Activated CD8-positive, alpha-beta T cell treated with anti-CD3 and anti-CD28 coated beads, Interleukin-2, amount 10 ng/mL, durations not matched to agents 7 days and 5 days (primary cell): ENCODE measurements at places on chromosomes 7 and 10. TPM values are rescaled to one million over a fixed set of nuclear protein-coding genes. Genes with fewer than 3 reads are reported as not detected.

- no peak for DNase-seq
Measured at GRCh38 chr7:66323114-66323796, 118.1 kb downstream of the TPST1 start.

GRCh38 chr10:96493871-96494525 lies 19.7 kb downstream of the TLL2 start:
- DNase-seq, result no peak

- no peak for DNase-seq
Measured at GRCh38 chr7:92634924-92635519, 44.8 kb upstream of the FAM133B start.

- peak; percentile 30 for DNase-seq
Measured at GRCh38 chr10:115092555-115093285, 445 bp upstream of the ATRNL1 start.

DNA sequence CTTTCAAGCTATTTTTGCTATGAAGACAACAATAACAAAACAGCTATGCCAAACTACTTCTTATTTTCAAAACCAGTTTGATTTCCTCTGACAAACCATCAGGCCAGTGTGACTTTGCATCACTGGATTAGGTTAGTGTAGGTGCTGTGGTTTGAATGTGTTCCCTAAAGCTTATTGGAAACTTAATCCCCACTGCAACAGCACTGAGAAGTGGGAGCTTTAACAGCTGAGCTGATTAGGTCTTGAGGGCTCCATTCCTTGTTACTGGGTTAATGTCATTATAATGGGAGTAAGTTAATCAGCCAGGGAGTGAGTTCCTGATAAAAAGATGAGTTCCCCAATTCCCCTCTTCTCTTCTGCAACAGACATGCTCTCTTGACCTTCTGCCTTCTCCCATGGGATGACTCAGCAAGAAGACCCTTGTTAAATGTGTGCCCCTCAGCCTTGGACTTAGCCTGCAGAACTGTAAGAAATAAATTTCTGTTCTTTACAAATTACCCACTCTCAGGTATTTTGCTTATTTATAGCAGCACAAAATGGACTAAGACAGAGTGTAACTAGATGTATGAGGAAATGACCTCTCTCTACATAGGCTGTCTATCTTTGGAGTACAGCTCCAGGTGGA lies 186.8 kb downstream of the CTTNBP2 start:
- DNase-seq, result no peak

- DNase-seq, result no peak
Measured at GRCh38 chr10:110962443-110962842, 43.0 kb downstream of the SHOC2 start.

DNA sequence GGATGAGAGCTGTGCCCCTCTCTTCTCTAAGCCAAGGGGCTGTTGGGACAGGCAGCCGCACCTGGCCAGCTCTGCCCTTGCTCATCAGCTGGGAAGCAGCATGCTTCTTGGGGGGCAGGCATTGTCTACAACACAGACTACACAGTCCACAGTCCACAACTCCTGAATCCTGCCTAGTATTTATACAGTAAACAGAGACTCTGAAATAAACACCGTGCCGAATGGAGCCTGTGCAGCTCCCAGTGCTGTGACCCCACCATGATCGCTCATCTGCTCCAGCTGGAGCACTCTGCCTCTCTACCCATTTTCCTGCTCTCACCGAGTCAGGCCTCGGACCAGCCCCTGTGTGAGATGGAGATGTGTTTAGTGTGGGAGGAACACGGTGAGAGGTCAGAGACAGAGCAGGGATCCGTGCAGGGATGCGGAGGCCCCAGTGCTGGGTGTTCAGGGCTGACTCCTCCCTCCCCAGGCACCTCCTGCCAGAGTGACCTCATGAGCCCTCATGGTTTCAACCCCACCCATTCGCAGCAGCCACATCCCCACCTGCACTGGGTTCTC lies 608.0 kb downstream of the DNAJB6 start:
- no peak for DNase-seq

The NUDT1 gene
- total RNA-seq, result 130 TPM

The ITGA8 gene
- total RNA-seq, result not detected

DNA sequence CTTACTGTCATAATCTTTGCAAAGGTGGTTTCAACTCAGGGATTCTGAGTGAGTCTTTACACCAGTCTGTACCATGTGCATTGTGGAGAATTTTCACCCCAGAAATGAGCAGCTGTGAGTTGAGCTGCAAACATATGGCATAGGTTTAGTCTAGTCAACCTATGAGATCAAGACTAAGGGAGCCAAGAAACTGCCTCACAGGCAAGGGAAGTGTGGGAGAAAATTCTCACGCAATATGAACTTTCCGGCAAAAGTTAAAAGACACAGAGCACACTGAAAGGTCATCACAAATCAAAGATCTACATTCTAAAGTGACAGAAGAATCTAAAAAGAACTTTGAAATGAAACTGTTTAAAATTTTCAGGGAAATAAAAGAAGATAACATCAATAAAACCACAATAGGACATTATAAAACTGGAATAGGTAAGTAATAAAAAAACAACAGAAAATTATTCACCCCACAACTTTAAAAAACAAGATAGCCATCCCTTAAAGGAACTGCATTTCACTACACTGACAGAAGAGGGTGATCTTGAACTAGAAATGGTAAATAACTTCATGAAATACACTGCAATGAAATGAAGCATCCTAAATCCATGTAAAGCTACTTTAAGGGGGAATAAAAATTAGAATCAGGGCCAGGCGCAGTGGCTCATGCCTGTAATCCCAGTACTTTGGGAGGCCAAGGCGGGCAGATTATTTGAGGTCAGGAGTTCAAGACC lies 63.5 kb downstream of the LGI1 start:
- DNase-seq, result no peak

The TES gene
- total RNA-seq, result 110 TPM

The BMPER gene
- not detected for total RNA-seq

- DNase-seq, result no peak
Measured at GRCh38 chr10:47325303-47326291, 3.3 kb downstream of the GDF2 start.

DNA sequence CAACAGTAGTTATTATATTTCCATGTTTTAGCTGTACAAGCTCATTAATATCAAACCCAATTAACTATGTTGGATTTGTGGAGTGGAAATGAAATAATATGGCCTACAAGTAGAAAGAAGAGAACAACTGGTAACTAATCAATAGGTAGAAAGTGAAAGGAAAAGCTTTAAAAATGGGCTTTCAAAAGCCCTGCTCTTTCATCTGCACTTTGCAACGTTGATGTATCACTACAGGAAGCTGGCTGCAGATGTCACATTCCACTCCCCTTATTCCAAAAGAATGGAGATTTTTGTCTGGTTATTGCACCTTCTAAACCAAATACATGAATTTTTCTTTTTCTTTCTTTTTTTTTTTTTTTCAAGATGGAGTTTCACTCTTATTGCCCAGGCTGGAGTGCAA lies 11.7 kb upstream of the MKI67 start:
- DNase-seq, result no peak

GRCh38 chr7:106006906-106007305 lies 43.8 kb downstream of the CDHR3 start:
- no peak for DNase-seq
